ENCODE measurements at places on chromosomes 1 and 21.

- DNase-seq, result no peak
Measured at GRCh38 chr1:210905944-210906453, 227.9 kb downstream of the KCNH1 start.

GRCh38 chr1:52461821-52462220 lies 57.4 kb downstream of the PRPF38A start:
- DNase-seq, result no peak

- no peak for DNase-seq
Measured at GRCh38 chr1:193658691-193659090, 472.3 kb upstream of the B3GALT2 start.

GRCh38 chr1:116325104-116325503 lies 47.9 kb upstream of the ATP1A1 start:
- no peak for DNase-seq

GRCh38 chr1:10793129-10793651 lies 3.3 kb downstream of the CASZ1 start:
- peak; percentile 30 for DNase-seq

DNA sequence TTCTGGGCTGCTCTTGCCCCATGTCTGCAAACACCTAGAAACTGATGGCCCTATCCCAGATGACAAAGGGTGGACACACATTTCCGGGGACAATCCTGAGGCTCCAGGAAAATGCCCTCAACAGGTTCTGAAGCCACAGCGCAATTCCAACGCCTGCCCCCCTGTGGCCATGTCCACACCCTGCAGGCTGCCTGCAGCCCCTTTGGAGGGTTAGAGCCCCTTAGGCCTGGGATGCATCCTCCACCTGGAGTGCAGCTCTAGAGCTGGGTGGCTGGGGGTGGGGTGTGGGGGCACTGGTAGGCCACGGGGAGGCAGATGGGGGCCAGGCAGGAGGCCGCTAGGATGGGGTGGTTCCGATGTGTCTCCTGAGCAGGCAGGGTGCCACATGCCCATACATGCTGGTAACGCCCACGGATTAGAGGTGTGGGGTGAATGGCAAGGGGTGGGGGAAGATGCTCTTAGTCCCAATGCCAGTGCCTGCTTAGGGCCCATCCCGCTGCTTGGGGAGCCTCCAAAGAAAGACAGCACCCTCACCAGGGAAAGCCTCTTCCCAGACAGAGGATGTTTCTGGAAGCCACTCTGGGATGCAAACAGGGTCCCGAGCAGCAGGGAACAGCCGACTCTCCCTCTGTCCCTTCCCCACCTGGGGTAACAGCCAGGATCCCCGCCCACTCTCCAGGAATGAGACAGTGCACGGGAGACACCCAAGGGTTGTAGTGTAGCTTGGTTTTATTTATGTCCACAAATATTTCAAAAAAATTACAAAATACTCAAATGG lies 34.0 kb downstream of the SLC45A1 start:
- DNase-seq, result no peak

DNA sequence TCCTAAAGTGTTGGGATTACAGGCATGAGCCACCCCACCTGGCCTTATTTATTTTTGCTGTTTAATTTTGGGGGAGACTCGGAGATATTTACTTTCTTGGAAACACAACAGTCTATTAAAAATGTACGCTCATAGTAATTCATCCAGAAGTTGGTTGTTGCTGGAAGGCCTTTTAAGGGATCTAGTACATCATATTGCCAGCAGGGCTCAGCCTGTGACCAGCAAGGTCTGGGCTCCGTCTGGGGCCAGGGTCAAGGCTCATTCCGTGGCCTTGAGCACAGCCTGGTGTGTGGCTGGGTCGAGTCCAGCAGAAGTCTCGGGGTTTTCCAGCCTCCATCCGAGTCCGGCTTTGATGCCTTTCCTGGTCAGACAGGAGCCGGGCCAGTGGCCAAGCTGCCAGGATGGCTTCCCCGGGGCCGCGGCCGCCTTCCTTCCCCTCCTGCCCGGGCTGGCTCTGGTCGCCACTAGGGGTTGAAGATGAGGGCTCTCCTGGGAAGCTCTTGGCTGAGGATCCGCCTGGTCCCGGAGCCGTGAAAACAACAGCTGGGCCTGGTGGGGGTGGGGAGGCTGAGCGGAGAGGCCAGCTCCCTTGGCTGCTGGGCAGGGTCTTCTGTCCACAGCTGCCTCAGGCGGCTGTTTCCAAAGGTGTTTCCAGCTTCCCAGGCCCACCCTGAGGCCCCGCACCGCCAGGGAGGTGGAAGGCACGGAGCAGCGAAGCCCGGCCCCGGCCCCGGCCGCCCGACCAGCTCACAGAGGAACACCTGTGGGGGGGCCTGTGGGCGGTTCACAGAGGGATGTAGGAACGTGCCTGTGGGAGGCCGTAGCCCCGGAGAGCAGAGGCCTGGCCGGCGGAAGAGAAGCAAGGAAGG lies 5.1 kb upstream of the VWA1 start:
- no peak for DNase-seq

DNA sequence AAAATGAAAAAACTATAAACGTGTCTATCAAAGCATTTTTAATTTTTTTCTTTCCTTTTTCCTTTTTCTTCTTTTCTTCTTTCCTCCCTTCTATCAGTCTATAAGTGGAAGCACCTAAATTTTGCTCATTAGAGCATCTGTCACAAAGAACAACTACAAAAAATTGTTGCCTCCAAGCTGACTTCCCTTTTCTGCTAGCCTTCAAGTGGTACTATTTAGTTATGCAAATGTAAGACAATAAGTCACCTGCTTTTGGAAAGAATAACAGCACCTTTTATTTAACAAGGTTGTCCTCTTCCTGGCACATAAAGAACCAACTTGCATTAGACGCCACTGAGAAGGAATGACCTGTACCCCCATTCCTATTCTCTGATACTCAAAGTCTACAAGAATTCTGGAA lies 45.0 kb upstream of the C1orf53 start:
- DNase-seq, result no peak

DNA sequence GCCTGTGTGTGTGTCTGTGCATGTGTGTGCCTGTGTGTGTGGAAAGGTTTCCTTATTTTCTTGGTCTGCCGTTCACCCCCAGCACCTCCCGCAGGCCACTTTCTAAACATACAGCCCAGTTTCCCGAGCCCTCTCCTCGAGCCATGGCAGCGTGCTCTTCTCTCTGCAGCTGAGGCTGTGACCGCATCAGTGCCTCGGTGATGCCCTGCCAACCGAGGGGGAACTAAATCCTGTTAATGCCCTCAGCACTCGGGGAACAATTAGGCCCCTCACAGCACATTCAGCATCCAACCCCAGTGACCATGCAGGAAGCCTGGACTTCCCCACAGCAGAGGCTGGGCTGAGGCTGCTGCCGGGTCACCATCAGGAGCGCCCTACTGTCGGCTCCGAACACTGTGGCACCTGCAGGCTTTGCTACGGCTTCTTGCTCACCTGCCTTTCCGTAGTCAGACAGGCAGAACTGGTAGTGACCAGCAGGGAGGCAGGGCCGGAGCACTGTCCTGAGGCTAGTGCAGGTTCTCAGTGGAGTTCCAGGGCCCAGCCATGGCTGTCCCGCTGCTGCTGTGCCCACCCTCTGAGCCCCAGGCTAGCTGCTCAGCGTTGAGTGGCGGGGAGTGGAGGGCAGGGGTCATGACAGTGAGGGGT lies 8.1 kb downstream of the GPR137B start:
- no peak for DNase-seq

DNA sequence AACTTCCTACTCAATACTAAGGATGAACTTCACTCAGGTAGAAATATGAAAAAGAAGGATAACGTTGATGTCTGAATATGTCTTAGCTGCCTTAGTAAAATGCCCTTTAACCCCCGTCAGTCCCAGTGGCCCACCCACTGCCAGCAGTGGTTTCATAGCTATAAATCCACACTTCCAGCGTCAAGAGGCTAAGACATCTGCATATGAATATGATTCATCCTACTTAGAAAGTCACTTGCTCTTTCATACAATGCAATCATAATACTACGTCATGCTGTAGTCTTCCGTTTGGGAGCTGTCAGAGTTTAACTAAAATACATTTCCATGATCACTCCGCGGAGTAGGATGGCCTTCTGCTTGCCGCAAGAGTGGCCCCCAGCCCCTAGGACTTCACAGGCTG lies 247.3 kb downstream of the SDCCAG8 start:
- no peak for DNase-seq

DNA sequence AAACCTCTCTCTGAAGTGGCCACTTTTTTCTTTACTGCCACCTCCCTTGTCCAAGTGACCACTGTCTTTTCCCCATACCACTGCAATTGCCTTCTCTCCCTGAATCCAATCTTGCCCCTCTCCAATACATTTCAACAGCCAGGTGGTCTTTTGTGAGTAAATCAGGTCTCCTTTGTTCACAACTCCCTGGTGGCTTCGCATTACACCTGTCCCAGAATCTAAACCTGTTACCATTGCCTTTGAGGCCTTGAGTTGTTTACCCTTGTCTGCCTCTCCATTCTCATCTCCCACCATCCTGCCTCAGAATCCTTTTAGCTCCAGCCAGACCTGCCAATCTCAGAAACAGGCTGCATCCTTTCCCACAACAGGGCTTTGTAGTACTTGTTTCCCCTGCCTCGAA lies 21.8 kb upstream of the DYNLT5 start:
- peak; percentile 47 for DNase-seq

GRCh38 chr1:96520579-96520947 lies 201.0 kb upstream of the PTBP2 start:
- DNase-seq, result no peak
